ENCODE measurements at places on chromosomes 2 and 18. TPM values are rescaled to one million over a fixed set of nuclear protein-coding genes. Genes with fewer than 3 reads are reported as not detected.

SLC9A2 gene
- total RNA-seq = 1.4 TPM

LRRTM1 gene
- 4.8 TPM for total RNA-seq

TNFAIP6 gene
- total RNA-seq = not detected

PKDCC gene
- 22.6 TPM for total RNA-seq

GRCh38 chr2:86000938-86001312, 104.8 kb downstream of the POLR1A start:
- ATAC-seq = no peak

DNA sequence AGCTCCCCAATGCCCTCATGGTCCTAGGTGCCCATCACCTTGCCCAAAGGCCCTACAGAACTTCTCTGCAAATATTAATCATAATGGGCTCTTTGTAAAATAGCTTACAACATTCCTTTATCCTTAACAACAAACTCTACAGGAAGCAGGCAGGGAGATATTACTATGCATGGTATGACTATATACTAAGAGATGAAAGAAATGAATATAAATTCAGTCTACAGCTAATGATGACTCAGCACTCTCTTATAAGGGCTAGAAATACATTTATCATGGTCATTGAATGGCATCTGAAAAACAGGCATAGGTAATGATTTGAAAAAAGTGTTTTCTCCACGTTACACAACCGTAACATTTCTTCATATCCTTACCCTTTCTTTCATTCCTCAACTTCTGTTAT, 254.8 kb upstream of the DSEL start:
- ATAC-seq = no peak
